ENCODE measurements at places on chromosomes 12 and 14.

GRCh38 chr12:105944628-105945027, 194.1 kb downstream of the NUAK1 start:
- no peak for DNase-seq

DNA sequence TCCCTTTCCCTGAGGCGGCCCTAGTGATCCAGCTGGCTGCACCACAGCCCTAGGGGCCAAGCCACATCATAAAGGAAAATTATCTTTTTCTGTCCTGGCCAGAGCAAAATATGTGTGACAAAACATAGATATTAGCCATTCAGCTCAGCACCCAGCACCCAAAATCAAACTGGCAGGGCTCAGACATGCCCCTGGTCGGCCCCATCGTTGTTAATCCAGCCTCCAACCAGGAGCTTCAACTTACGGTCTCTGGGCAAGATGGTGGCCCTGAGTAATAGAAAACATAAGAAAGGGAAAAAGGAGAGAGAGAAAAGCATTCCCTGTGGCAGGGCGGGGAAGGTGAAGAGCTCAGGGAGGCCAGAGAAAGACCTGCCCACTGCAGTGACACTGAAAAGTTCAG, 111.9 kb downstream of the EML1 start:
- DNase-seq, result no peak

- peak; percentile 76 for DNase-seq
Observed at GRCh38 chr12:79927772-79928474, 7.0 kb downstream of the PPP1R12A start.

DNA sequence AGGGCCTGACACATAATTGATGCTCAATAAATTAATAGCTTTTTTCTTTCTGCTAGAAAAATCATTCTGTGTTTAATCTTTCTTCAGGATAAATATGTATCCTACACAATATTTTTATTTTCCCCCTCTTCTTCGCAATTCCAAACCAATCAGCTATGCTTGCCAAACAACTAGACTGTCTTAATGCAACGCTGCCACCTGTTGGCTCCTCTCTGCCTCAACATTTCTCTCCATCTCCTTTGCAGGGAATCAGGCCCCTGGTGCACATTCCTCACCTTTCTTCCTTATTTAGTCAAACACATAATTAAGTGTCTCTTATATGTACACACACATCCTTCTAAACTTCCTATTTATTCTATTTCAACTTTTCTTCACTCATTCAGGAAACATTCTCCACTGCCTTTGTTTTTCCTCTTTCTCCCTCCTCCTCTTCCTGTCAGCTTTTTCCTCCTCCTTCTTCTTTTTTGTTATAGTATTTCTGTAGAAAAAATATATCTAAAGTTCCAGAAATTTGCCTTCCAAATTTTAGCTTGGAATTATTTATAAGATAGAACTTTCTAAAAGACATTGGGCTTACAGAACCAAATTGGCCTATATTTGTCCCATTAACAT, 406.0 kb downstream of the PRKD1 start:
- DNase-seq, result no peak
